Epithelial cell of prostate (primary cell): ENCODE measurements at places on chromosomes 6 and 20.

DNA sequence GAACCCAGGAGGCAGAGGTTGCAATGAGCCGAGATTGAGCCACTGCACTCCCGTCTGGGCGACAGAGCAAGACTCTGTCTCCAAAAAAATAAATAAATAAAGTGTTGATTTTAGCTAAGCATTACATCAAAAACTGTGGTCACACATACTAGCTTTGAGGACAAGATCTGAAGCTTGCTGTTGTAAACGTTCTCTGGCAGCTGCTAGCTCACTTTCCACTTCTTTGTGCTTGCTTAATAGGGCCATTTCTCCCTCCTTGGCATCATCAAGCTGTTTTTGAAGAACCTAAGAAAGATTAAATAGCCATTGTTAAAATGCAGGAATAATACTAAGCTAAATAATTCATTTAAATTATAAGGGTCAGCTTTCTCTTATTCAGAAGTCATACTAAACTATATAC, 55.7 kb downstream of the FAM184A start:
- no peak for DNase-seq

DNA sequence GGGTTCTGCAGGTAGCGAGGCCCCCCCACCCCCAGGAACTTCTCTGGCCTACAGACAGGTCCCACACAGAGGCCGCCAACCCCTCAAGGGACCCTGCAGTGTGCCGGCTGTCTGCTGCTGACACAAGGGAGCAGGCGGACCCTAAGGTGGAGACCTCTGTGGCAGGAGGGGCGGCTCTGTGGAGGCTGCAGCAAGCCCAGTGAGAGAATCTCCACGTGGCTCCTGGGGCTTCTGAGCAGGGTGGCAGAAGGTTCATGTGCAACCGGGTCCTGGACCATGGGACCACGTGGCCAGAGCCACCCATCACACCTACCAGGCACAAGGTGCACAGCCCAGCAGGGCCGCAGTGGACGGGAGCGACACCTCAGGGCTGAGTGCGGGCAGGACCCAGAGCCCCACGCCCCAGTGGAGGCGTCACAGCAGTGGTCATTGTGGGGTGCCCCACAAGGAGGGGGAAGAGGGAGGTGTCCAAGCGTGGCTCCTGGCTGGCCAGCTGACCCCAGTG, 4.3 kb downstream of the ARFRP1 start:
- no peak for DNase-seq

DNA sequence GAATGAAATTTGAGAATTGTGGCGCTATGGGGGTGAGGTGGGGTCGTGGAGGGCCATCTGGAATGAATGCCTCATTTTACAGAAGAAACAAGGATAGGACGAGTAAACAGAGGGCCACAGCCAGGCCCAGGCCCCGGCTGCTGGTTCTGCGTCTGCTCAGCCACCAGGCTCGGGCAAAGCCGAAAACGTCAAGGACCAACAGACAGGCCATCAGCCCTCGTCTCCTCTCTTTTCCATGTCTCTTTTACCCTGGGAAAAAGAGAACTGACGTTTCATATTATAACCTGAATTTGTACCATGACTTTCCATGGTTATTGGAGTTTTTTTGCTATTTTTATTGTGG, 212.4 kb upstream of the ARID1B start:
- DNase-seq = no peak

- DNase-seq = no peak
These were observed 53.6 kb downstream of the CD164 start for GRCh38 chr6:109328629-109329028.

DNA sequence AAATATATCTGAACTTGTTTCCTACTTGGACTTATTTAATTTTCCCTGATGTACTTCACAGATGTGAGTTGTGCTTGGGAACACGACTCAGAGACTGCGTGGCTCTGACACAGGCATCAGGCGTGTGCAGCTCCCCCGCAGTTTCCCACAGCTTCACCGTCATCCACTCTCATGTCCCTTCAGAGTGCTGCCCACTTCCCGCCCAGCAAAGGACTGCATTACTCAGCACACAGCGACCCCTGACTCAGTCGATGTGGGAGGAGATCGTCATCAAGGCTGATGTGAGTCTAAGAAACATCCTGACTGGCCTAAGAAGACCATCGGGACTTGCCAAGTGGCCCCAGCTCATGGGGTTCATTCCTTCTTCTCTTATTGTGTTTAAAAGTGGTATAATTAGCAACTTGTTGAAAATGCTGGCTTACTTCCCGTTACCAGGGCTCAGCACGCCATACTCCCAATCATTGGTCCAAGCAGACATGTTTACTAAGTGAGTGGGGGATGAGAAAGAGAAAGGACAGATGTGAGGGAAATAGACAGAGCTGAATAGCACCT, 539.4 kb upstream of the JARID2 start:
- DNase-seq = peak; percentile 97

DNA sequence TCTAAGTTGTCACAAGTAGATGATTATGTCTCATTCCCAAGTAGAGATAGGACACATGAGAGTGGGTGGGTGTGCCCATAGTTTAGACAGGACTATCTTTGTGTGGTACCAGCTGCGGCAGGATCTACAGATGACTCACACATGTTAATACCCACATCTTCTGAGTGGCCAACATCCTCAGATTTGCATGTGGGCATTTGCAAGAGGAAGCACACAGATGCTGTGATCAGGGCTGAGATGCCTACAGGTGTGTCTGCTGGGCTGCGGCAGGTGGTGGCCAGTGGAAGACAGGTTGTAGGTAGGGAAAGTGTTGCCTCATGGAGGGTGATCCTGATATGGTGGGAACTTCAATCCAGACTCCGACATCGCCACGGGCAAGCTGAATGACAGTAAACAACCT, 50.8 kb downstream of the UTRN start:
- peak; percentile 66 for DNase-seq

DNA sequence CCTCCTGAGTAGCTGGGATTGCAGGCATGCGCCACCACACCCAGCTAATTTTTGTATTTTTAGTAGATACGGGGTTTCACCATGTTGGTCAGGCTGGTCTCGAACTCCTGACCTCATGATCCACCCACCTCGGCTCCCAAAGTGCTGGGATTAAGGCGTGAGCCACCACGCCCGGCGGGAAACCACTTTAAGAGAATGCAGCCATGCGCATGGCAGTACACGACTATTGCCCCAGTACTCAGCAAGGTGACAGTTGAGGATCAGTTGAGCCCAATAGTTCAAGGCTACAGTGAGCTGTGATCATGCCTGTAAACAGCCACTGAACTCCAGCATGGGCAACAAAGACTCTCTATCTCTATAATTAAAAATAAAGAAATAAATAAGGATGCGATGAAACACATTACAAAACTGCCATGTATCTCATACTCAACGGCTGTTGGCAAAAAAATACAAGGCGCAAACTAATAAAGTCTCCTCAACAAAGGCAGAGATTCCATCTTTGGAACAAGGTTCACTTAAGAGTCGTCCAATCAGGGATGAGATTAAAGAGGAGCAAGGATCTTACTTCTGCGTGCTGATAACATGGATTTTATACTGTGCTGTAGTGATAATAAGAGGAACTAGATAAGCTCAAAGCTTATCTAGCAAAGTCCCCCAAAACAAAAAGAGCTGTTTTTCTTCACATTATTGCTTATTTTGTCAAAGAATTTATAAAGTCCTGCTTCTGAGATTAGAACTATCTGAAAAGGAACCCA, 51.1 kb downstream of the STAU1 start:
- no peak for DNase-seq

GRCh38 chr6:54195637-54196036, 84.4 kb downstream of the MLIP start:
- no peak for DNase-seq

DNA sequence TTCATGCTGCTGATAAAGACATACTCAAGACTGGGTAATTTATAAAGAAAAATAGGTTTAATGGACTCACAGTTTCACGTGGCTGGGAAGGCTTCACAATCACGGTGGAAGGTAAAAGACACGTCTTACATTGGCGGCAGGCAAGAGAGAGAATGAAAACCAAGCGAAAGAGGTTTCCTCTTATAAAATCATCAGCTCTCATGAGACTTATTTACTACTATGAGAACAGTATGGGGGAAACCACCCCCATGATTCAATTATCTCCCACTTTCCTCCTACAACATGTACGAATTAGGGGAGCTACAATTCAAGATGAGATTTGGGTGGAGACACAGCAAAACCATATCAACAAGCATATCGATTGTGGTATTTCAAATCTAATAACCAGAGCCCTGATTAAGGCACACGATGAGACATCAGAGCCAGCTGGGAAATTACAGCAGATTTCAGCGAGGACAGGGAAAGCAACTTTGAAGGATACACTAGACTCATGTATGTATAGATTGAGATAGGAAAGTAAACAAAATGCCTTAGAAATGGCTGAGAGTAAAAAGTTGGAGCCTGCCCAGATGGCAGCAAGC, 129.8 kb upstream of the GJE1 start:
- no peak for DNase-seq

DNA sequence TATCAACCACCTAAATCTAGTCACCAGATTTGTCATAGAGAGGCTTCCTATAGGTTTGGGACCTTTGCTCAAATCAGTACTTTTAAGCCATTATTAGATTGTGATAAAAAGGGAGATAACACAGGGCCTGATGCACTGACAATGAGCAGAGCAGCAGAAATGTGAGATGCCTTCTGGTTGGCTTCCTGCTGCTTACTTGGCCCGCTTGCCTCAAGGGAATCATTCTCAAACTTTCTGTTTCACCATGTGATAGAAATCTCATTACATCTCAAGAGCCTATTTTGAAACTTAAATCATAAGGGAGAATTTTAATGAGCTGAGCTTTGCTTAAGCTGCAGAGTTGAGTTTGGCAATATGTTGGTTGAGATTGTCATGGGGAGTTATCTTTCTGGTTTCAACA, 606.0 kb downstream of the DHX35 start:
- no peak for DNase-seq

DNA sequence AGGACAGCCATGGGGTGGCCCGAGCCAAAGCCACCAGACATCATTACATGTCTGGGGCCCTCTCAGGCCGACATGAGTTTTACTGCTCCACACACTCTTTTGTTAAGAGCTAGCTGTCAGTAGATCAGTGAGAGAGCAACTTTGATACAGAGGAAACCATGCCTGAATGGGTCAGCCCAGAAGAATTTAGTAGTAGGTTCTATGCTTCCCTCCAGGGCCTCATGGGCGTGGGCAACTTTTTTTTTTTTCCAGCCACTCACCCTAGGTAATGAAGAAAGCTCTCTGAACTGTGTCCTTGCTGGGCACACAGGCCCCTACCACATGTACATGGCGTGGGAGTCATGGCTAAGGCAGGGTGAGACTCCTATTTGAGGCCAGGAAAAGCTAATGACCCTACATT, 38.8 kb downstream of the HLA-F start:
- DNase-seq = no peak

DNA sequence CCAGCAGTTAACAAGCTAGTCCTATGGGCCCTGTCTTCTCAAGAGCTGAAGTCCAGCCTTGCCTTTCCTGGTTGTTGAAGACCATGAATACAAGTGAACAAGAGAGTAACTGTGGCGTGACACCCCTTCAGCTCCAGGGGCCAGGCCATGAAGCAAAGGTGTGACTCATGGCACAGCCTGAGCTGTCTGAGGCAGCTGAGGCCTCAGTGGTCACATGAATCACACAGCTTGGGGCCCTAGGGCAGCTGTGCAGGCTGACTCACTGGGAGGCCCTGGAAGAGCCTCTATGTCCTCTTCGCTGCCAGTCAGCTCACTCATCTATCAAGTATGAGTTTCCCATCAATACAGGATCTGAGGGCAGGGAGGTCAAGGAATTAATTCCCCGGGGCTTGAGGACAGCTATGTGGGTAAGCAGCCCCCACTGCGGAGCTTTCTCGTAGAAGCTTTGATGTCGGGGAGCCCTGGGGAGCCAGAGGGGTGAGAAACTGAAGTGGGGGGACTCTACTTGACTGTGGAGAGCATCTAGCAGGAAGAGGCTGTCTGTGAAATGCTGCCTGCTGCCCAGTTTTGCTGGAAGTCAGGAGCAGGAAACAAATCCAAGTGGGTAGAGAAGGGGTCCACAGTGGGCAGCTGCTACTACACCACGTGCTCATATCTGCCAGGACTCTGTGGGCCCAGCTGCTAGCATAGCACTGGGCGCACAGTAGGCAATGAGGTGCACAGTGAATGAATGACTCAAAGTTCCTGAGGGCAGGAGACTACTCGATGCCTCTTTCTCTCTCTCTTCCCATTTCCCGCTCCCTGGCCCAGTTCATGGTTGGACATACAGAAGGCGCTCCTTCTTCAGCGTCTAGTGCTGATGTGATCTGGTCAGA, 13.7 kb upstream of the FAM83C start:
- DNase-seq = peak; percentile 98

- no peak for DNase-seq
These were observed 250.4 kb downstream of the GMPR start for GRCh38 chr6:16488813-16489212.

- DNase-seq = no peak
These were observed 12.0 kb downstream of the LMBRD1 start for GRCh38 chr6:69784595-69785377.

DNA sequence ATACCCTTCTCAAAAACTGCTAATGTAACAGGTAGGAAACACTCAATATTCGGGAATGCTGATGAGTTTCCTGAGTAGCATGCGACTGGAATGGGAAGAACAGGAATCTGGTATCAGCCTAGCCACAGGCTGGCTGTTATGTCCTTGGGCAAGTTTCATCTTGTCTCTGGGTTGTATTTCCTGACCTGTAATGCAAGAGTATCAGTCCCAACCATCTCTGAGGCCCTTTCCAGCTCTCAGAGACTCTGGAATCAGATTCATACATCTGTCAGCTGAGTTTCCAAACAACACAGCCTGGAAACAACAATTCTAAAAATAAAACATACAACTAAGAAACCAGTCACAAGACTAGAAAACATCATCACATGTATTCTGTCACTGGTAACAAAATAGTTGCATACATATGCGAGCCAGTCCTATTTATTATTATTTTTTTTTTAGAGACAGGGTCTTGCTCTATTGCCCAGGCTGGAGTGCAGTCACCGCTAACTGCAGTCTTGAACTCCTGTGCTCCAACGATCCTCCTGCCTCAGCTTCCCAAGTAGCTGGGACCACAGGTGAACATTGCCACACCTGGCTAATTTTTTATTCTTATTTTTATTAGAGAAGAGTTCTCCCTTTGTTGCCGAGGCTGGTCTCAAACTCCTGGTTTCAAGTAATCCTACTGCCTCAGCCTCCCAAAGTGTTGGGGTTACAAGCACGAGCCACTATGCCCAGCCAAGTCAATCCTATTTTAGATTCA, 16.7 kb upstream of the TFAP2A start:
- DNase-seq = peak; percentile 89
